Stimulated activated naive CD4-positive, alpha-beta T cell treated with Interleukin-2 at 50 U/mL for 16 hours (primary cell): ENCODE measurements at places on chromosomes 2 and 18.
A peak's percentile ranks its signal among the peaks of the same experiment; 100 is the strongest.

DNA sequence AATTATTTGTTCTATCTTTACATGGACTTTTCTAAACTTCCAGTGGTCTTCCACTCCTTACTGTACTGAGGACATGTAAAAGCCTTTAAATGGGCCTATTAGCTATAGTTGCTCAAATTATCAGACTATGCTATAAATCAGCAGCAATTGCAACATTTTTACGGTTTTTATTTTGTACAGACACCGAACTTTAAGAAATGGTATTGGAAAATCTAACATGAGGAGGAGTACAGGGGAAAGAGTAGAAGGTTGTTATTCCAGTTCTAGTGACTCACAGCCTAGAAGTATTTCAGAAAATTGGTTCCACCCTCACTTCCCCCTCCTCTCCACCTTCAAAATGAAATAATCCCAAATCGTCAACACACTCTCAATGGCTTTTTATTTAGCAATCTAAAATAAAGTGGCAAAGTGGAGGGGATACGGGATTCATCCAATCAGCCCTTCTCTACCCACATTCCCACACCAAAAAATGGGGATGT is 1.1 kb downstream of the NCKAP1 start:
- no peak for DNase-seq

- DNase-seq: no peak
Observed at GRCh38 chr18:58761241-58761969, 90.1 kb downstream of the MALT1 start.

- no peak for DNase-seq
Observed at GRCh38 chr2:134522496-134523455, 196.0 kb downstream of the TMEM163 start.

GRCh38 chr2:17271416-17271815 is 246.8 kb downstream of the RAD51AP2 start:
- DNase-seq: no peak

GRCh38 chr2:202817771-202818170 is 53.8 kb downstream of the ICA1L start:
- DNase-seq: no peak

- DNase-seq: no peak
Observed at GRCh38 chr2:127181851-127182250, 38.2 kb downstream of the CYP27C1 start.

DNA sequence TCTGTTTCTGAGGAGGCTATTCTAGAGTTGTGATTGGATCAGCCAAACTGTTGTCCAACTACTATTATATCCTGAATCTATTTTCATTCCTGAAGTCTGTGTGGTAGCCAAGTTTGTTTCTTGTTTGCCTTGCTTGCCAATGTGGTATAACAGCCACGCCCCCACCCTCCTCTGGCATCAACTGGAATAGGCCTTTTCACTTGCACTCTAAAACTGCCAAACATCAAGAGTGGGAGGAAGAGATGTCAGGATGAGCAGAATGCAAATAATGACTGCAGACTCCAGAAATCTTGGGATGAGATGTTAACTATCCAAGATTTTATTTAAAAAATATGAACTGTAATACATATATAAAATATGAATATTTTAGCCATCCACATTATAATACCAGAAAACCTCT is 246.1 kb downstream of the NRXN1 start:
- DNase-seq: no peak

DNA sequence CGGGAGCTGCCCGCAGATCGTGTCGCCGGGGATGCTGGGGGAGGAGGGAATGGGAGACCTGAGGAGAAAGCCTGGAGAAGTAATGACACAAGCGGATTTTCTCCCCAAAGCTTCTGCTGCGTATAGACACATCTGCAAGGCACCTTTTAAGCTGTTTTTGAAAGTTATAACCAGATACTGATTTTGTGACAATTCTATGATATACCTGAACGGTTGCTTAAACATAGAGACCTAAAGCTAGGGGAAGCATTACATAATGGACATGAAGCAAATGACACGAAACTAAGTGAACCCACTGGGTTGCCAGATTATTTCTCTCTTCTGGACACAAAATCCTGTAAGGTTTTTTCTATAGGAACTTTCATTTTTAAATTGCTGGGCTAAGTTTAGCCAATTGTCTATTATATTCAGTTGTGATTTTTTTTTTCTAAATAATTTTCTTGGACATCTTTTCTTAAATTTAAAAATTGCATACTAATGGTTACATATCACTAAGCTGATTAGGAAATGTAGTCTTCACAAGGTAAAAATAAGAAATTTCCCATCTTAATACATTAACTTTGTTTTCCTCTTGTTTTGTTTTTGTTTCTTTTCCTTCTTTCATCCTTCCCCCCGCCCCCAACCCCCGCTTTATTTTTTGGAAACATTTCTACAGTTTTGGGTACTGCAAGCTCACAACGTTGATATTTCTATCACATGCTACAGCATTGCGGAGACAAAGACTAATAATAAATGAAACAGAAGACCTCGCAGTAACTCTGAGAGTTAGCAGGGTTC is 1.3 kb downstream of the OSBPL6 start:
- no peak for DNase-seq

DNA sequence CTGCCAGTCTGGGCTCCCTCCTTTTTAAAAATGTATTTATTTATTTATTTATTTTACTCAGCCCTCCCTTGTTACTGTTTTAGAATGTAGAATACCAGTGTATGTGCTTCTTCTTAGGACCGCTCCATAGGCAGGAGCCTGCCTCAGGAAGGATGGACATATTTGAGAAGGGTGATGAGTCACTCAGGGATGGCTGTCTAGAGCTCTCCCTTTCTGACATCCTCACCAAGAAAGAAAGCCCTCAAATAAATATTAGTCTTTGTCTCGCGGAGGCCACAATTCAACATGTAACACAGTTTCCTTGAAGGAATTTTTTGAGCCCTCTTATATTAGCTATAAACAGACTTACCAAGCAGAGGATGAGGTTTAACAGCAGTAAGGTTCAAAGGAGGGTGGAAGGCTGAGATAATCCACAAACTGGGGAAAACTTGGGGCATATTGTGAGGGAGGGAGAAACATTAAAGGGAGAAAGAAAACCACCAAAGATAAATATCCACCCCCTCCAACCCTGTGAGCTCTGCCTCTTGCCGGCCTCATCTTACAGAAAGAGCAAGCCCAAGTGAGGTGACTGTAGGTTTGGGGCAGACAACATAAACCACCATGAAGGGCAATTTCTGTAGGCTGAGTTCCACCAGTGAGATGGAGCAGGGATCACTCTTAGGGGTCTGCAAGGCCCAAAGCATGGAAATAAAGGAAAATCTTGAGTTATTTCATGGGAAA is 163.4 kb downstream of the LRRTM1 start:
- no peak for DNase-seq

GRCh38 chr2:217142649-217143266 is 282.9 kb upstream of the TNP1 start:
- no peak for DNase-seq

GRCh38 chr2:175293776-175294175 is 112.3 kb upstream of the ATP5MC3 start:
- DNase-seq: no peak

DNA sequence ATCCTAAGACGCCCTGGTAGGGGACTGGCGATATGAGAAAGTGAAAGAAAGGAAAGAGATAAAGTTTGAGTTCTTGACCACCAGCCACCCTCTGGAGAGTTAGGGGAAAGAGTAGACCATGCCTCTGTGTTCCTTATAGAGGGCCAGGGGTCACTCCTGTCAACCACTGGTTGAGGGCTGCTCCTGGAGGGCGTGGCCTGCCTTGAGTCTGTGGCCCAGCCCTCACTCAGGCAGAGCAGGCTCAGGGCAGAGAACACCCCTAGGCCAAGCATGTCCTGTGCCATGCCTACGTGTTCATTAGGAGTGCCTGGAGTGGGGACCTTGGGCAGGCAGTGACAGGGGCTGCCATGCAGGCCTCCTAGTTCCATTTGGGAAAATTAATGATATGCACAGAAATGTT is 161.1 kb upstream of the EPB41L3 start:
- DNase-seq: no peak

GRCh38 chr2:201831469-201831868 is 25.1 kb downstream of the CDK15 start:
- no peak for DNase-seq

GRCh38 chr18:36389811-36390581 is 92.5 kb downstream of the FHOD3 start:
- no peak for DNase-seq

GRCh38 chr2:47259829-47260228 is 104.7 kb upstream of the STPG4 start:
- DNase-seq: no peak

DNA sequence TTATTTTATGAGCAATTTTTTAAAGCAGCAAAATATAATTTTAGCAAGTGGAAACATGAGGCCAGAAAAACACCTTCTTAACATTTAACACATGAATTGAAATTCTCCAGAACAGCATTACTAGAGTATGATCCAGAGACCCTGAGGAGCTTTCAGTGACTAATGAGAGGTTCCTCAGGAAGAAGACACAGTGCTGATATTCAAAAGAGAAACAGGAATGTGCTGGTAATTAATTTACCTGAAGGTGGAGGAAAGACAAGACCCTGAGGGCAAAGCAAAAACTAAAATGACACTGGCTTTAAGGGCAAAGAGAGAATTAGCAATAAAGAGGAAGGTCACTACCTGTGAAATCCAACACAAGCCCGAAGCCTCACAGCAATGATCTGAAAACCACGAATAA is 97.0 kb downstream of the CDH2 start:
- no peak for DNase-seq

- no peak for DNase-seq
Observed at GRCh38 chr2:168568476-168569267, 112.6 kb downstream of the CERS6 start.

- DNase-seq: no peak
Observed at GRCh38 chr2:7013471-7014160, 96.4 kb downstream of the RNF144A start.

DNA sequence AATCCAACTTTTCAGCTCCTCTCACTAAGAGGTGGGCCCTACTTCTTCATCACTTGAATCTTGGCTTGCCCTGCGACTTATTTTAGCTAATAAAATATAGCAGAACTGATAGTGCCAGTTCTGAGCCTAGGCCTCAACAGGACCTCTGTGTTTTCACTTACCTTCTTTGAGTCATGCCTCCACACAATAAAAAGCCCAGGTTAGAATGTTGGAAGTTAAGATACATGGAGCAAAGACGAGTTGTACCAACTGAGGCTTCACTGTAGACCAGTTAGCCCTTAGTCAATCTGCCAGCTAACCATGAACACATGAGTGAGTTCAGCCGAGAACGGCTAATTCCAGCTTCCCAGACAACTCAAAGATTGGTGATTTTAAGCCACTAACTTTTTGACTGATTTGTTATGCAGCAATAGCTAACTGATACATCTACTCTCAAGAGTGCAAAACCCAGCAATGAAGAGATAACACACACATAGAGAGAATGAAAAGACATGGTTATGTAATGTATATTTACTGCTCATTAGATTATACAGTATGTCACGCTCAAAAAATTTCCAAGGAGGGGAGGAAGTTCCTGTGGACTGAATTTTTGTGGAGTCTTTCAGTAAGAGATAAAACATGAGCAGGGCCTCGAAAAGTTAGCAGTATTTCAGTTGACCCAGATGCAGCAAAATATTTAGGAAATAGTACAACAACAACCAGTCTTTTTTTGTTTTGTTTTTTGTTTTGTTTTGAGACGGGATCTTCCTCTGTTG is 181.1 kb downstream of the MYCN start:
- DNase-seq: no peak

DNA sequence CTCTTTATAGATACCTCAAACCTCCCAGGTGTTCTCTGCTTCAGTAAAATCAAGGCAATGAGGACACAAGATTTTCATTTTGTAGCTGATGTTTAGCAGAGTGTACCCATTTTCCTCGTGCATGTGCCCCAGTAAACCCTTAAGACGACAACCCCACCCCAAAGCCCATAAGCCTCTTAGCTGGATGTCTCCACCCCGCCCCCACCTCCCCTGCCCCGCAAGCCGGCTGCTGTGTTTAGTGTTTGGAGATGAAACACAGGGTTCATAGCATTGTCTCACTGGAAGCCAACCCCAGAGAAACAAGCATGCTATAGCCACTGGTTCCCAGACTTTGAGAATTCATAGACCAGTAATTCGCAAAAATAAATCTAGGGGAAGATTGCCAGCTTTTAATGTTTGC is 5.8 kb upstream of the SAG start:
- no peak for DNase-seq

GRCh38 chr18:48818329-48819254 is 132.2 kb downstream of the SMAD7 start:
- no peak for DNase-seq

DNA sequence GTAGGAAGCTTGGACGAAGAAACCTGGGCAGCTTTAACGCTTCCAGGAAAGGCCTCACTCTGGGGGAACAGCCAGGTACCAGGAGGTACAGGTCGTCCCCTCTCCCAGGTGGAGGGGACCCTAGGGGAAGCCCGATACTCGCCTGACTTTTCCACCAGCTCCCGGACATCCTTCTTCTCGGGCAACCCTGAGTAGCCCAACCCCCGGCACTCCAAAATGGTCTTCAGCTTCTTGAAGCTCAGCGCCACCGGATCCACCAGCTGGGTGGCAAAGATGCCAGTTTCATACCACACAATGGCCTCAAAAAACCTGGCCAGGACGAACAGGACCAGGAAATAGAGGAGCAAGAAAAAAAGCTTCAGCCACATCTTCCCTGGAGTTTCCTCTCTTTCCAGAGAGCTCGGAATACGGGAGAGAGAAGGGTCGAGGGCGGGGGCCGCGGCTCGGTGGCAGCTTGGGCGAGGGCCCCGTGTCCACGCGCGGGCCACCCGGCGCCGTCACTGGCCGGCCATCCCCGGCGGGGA is 1.1 kb downstream of the RNF103 start:
- peak; percentile 14 for DNase-seq
